ENCODE measurements at places on chromosomes 7 and 10.

DNA sequence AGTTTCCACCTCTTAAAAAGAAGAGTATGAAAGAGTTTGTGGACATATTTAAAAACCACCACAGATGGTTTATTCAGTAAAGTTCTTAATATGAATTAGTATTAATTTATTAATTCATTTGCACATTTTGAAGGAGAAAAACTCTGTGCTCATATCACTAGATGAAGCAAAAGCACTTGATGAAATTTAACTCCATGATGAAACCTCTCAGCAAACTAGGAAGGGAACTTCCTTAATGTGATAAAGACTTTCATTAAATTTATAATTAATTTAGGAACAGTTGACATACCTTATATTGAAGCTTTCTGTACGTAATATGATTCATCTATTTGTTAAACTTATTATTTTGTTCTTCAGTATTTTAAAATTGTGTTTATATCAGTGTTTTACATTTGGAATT is 99.4 kb downstream of the MMRN2 start:
- no peak for DNase-seq

DNA sequence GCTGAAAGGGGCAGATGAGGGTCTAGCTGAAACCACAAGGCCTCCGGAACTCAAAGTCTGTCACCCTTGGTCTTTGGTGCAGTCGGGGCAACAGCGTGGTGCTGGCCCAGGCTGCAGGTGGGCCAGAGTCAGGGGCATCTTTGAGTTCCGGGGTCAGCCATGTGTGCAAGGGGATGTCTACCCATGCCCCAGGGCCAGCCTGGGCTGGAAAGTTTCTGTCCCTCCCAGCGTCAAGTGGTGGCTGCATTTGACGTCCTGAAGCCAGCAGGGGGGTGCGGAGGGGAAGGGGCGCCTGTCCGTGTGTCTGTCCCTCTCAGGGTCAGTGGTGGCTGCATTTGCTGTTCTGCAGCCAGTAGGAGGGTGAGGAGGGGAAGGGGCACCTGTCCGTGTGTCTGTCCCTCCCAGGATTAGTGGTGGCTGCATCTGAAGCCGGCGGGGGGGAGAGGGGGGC is 638 bp downstream of the BRAT1 start:
- DNase-seq: no peak

DNA sequence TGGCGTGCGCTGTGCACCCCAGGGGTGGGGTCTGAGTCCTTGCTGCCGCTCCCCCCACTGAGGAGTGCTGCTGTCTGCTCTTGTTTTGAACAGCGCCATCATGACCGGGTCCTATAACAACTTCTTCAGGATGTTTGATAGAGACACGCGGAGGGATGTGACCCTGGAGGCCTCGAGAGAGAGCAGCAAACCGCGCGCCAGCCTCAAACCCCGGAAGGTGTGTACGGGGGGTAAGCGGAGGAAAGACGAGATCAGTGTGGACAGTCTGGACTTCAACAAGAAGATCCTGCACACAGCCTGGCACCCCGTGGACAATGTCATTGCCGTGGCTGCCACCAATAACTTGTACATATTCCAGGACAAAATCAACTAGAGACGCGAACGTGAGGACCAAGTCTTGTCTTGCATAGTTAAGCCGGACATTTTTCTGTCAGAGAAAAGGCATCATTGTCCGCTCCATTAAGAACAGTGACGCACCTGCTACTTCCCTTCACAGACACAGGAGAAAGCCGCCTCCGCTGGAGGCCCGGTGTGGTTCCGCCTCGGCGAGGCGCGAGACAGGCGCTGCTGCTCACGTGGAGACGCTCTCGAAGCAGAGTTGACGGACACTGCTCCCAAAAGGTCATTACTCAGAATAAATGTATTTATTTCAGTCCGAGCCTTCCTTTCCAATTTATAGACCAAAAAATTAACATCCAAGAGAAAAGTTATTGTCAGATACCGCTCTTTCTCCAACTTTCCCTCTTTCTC is 26.0 kb downstream of the BNIP3 start:
- DNase-seq: no peak

GRCh38 chr7:128192497-128193142 is 48.5 kb upstream of the LEP start:
- DNase-seq: no peak

Data from left renal cortex interstitium (tissue), 4 donors.